Bronchus fibroblast of lung (primary cell): ENCODE measurements at places on chromosomes 3 and 15. TPM values are rescaled to one million over a fixed set of nuclear protein-coding genes. Genes with fewer than 3 reads are reported as not detected.

Gene NEK10
- total RNA-seq = 0.30 and 0.34 TPM in 2 replicates

Gene ALDH1L1
- total RNA-seq = 0.15 and 0.50 TPM in 2 replicates

Gene TERC
- total RNA-seq = 92.2 and 99.0 TPM in 2 replicates

Gene MITF
- total RNA-seq = 4.6 and 5.4 TPM in 2 replicates

Gene ALDH1A3
- 8.5 and 16.0 TPM in 2 replicates for total RNA-seq

Gene ATP13A4
- 0.15 TPM in 1 of 2 replicates, not detected in the other for total RNA-seq

Gene SHISA5
- 157 and 171 TPM in 2 replicates for total RNA-seq

Gene SLITRK3
- not detected in 2 replicates for total RNA-seq

Gene TSPAN3
- total RNA-seq = 166 and 183 TPM in 2 replicates

Gene LTK
- total RNA-seq = 0.50 and 0.59 TPM in 2 replicates

Gene MYH15
- total RNA-seq = under 0.01 TPM in 2 replicates

Gene SLC28A2
- not detected in 2 replicates for total RNA-seq

Gene CAPN3
- total RNA-seq = 0.50 and 1.6 TPM in 2 replicates

Gene ACAD9
- 34.3 and 37.7 TPM in 2 replicates for total RNA-seq

Gene ADGRG7
- not detected in 2 replicates for total RNA-seq

Gene ALDH1A2
- total RNA-seq = 0.30 and 0.84 TPM in 2 replicates

Gene ANKDD1A
- 2.5 and 2.7 TPM in 2 replicates for total RNA-seq

Gene ZKSCAN7
- total RNA-seq = 4.8 and 5.2 TPM in 2 replicates

Gene GOLGA6L7
- total RNA-seq = not detected in 2 replicates

Gene CYP1A2
- total RNA-seq = not detected in 2 replicates

Gene CIP2A
- total RNA-seq = 18.4 and 20.5 TPM in 2 replicates

Gene SLCO3A1
- total RNA-seq = 1.3 and 1.5 TPM in 2 replicates

Gene COL6A5
- not detected in 2 replicates for total RNA-seq

Gene HEXA
- total RNA-seq = 62.7 and 65.4 TPM in 2 replicates

Gene ASB14
- total RNA-seq = not detected in 2 replicates

Gene PLA2G4E
- total RNA-seq = not detected in 2 replicates

Gene PLD1
- total RNA-seq = 4.9 TPM in 2 replicates

Gene ENTPD3
- under 0.01 TPM in 2 replicates for total RNA-seq

Gene CRTAP
- 200 and 206 TPM in 2 replicates for total RNA-seq

Gene SLC6A20
- total RNA-seq = not detected in 2 replicates

Gene APH1B
- total RNA-seq = 9.5 and 10.6 TPM in 2 replicates

Gene ATP1B3
- 44.4 and 45.5 TPM in 2 replicates for total RNA-seq

Gene GOLGA6A
- not detected in 2 replicates for total RNA-seq

Gene SNURF
- total RNA-seq = 0.45 and 0.50 TPM in 2 replicates

Gene ST8SIA2
- 0.15 TPM in 1 of 2 replicates, not detected in the other for total RNA-seq

Gene SEMA3F
- total RNA-seq = 40.2 and 41.5 TPM in 2 replicates

Gene SLC38A3
- 0.30 TPM in 1 of 2 replicates, not detected in the other for total RNA-seq

Gene PPP1R14D
- not detected in 2 replicates for total RNA-seq

Gene CRYGS
- 0.34 and 0.59 TPM in 2 replicates for total RNA-seq
